Amniotic stem cell (primary cell): ENCODE measurements at places on chromosomes 1 and 21.

DNA sequence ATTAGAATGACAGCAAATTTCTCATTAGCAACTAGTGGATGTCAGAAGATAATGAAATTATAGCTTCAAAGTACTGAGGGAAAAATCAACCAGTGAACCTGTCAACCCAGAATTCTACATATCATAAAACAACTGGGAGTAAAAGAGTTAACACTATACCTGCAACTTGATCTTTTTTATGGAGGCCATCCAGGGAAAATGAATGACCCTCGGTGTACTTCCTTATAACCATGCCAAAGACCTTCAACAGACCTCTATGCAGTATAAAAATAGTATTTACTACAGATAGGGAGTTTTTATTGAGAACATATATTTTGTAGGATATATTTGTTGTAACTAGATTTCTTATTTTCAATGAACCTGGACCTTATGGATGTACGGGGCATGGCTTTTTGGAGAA lies 392.5 kb upstream of the ZRANB2 start:
- no peak for DNase-seq

DNA sequence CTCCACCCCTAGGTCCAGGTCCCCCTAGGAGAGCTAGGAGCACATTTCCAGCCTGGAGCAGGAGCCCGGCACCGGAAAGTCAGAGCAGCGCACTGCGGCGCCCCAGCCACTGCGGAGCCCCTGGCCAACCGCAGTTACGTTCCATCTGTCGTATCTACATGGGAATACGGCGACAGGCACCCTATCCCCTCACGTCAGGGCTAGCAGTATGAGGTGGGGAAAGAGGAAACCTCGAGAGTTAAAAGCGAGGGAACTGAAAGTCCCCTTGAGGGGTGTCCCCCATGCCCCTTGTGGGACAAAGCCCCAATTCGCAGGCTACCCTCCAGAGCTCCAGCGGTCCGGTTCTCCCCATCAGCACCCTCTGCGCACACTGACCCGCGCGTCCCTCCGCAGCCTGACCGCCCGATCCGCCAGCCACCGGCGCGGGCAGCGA lies 995 bp downstream of the COLGALT2 start:
- no peak for DNase-seq

DNA sequence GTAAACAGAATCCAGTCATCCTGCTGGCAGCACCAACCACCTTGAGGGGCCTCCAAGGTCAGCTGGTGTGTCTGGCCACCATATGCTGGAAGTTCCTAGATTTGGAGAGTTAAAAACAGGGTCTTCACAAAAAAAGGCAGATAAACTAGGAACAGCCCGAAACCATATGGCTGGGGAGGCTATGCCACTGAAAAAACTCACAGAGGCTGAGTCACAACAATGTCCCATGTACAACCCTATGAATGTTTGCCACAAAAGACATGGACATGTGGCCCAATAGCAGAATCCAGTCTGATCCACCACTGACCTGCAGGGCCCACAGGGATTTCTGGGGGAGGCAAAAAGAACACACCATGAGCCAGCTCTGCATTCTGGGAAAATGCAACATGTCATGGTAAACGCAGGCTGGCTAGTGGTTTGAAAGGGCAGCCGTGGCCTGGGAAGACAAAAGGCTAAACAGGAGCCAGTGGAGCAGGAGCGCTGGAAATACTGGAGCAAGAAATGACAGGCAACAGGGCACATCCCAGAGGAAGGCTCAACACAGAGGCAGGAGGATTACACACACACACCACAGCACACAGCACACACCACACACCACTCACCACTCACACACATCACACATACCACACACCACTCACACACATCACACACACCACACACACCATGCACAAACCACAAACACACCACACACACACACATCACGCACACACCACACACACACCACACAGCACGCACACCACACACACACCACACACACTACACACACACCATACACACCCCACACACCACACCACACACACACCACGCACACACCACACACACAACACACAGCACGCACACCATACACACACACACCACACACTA lies 55.4 kb downstream of the HSF2BP start:
- no peak for DNase-seq

GRCh38 chr21:30425826-30426225 lies at the start of gene KRTAP13-3:
Gene KRTAP13-3, minus strand, starts transcription at chr21:30425926. Its CDS starts 14 bp downstream, at chr21:30425912.
- DNase-seq, result no peak

DNA sequence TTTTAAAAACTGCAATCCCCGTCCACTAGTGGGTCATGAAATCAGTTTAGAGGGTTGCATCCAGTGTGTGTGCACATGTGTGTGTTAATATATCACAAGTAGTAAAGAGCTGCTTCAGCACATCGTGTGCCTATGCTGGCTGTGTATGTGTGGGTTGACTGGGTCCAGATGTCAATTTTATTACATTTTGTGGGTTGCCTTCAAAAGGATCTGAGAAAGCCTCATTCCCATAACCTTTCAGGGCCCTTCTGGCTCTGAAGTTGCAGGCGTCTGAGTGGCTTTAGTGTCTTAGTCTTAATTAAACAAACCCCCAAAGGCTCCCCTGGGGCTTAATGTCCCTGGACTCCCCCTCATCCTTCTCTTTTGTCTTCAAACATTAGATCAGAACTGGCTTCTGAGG lies 19.8 kb downstream of the PLA2G2D start:
- no peak for DNase-seq

DNA sequence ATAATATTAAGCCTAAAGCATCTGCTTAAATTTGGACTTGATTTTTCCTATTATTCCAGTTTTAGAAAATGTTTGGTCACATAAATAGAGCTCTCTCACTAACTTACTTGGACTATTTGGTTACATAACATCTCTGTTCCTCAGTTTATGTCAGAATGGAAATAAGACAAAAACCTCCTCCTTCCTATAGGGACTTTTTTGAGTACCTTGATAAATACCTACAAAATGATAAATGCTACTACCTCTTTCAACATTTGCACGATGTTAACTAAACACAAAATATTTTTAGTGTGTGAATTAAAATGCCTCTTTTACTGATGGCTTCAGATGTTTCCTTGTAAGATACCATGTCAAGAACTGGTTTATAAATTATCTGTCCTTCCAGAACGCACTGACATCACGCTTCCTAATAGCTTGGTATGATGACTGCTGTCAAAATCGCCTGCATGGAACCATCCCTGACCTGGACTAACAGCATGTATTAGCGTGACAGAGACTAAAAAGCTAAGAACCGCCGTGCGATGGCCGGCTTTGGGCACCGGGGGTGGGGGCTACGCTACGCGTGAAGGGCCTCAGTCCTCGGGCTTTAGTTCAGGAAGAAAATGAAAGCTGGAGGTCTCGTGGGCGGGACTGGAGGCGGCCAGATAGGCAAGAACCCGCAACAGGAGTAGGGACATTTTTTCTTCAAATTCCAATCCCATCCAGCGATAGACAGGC lies 133.2 kb upstream of the BARHL2 start:
- DNase-seq, result no peak

DNA sequence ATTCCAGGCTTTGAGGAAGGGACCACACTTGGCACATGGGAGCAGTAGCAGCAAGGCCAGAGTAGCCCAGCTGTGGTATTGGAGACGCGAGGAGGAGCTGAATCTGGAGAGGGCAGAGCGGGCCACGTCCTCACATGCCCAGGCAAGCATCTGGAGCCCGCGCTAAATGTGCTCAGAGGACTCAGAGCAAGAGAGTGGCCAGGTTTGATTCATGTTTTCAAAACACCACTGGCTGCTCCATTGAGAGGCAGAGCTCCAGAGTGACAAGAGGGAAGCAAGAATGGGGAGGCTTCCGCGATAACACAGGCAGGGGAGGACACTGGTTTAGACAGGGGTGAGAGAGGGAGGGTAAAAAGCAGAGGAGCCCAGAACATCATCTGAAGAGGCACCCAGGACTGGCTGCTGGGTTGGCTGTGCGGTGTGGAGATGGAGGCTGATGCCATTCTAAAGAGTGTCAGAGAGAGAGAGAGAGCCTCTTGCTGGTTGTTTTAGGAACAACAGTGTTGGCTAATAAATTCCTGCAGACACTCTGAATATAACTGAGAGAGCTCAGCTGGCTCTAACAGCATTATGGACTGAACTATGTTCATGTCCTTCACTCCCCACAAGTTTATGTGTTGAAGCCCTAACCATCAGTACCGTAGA lies 32.3 kb downstream of the RCAN1 start:
- peak; percentile 42 for DNase-seq

GRCh38 chr1:85700422-85700821 lies 7.8 kb downstream of the ZNHIT6 start:
- no peak for DNase-seq

- no peak for DNase-seq
Measured at GRCh38 chr1:246121533-246121932, 385.5 kb downstream of the SMYD3 start.

DNA sequence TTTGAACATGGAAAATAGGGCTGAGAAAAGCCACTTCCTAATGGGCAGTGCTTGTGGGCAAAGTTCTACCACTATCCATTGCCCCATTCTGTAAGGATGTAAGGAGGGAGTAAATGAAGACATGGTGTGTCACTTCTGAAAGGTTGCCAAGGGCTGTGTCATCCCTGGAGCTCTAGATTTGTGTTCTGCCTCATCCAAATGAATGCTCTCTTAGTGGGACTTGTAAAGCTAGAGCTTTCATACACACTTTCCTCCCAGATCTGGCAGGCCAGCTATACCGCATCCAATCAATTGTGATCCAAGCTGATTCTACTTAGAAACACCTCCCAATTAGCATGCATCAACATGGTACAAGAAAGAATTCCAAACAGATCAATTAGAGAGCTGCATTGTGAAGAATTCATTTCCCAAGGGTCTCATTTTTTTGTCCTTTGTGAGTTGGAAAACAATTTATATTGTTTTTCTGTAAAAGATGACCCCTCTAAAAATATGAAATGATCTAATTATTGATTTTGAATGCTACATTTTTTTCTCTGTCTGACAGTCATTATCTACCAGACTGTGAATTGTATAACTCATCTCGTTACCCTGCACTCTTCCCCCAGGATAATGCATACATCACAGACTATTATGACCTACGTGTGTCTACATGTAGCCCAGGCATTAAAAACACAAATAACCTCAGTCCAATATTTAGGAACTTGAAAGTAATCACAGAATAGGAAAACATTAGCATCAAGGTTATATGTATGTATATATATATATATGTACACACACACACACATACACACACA lies 117.1 kb upstream of the DUSP10 start:
- DNase-seq, result peak; percentile 11

- DNase-seq, result no peak
Measured at GRCh38 chr1:7437608-7438395, 333.3 kb upstream of the VAMP3 start.
